ENCODE measurements at places on chromosomes 12 and 14.

DNA sequence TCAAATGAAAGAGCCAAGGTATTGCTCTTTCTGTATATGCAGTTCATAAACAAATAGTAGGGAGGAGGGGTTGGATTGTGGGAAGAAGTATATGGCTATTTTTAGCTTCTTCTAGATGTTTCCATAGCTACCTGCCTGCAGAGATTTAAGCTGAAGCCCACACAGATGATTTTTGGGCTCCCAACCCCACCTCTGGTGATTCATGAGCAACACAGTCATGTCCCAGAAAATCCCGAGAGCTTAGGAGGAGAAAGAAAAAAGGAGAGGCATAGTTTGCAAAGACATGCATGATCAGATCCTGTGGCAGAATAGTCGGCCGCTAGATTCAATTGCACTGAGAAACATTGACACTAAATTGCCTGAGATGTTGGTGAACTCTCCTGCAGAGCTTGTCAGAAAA, 13.8 kb downstream of the TESPA1 start:
- no peak for DNase-seq

- DNase-seq, result no peak
These were observed 73.2 kb downstream of the CEP83 start for GRCh38 chr12:94386422-94386821.

GRCh38 chr12:3218228-3219171, 141.3 kb downstream of the TSPAN9 start:
- no peak for DNase-seq

DNA sequence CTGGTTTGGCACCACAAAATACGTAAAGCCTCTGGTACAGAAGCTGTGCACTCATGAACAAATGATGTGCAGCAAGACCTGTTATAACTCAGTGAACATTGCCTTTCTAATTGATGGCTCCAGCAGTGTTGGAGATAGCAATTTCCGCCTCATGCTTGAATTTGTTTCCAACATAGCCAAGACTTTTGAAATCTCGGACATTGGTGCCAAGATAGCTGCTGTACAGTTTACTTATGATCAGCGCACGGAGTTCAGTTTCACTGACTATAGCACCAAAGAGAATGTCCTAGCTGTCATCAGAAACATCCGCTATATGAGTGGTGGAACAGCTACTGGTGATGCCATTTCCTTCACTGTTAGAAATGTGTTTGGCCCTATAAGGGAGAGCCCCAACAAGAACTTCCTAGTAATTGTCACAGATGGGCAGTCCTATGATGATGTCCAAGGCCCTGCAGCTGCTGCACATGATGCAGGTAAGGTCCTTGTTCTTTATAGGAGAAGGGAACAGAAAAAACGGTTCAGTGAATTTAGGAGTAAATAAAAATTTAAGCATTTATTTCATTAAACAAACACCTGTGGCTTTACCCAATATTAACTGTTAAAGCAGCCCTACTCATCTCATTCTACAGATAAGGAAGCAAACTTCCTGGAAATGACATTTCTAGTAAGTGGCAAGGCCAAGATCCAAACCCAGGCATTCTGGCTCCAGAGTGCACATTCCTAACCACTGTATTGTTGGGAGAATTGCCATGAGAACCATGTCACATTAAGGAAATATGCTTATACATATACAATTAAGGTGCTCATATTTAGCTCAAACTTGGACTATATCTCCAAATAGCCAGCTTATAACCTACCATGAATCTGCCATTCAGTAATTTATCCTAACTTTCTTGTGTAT, 11.7 kb downstream of the COCH start:
- DNase-seq, result no peak

DNA sequence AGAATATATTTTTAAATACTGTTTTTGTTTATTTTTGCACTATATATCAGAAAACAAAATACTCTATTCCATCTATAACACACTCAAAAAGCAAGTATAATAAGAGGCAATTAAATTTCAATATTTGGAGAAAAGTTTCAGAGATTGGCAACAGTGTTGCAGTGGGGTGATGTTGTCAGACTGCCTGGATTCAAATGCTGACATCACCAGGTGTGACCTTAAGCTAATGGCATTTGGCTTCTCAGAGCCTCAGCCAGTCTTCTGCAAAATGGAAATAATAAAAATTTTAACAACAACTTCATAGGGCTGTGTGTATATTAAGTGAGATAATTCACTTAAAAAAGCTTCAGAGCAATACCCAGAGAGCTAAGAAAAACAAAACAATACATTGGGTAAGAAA, 74.7 kb downstream of the TMTC1 start:
- no peak for DNase-seq

GRCh38 chr14:77094672-77095284, 3.3 kb upstream of the CIPC start:
- peak; percentile 37 for DNase-seq

DNA sequence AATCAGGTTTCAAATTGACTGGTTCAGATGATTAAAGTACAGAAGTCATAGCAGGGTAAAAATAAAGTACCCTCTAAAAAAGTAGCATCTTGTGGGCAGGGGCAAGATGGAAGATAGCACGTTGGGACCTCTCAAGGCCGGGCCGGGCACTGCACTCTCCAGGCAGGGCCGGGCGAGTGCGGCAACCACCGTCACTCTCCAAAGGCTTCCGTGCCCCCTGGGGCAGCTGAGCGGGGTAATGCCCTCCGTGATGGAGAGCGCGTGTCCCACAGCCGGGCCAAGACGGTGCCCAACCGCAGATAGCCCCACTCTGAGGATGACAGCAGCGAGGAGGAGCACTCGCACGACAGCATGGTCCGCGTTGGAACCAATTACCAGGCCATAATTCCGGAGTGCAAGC, 8.6 kb upstream of the PLXNC1 start:
- no peak for DNase-seq

- no peak for DNase-seq
These were observed 53.8 kb upstream of the USP44 start for GRCh38 chr12:95605087-95605486.

DNA sequence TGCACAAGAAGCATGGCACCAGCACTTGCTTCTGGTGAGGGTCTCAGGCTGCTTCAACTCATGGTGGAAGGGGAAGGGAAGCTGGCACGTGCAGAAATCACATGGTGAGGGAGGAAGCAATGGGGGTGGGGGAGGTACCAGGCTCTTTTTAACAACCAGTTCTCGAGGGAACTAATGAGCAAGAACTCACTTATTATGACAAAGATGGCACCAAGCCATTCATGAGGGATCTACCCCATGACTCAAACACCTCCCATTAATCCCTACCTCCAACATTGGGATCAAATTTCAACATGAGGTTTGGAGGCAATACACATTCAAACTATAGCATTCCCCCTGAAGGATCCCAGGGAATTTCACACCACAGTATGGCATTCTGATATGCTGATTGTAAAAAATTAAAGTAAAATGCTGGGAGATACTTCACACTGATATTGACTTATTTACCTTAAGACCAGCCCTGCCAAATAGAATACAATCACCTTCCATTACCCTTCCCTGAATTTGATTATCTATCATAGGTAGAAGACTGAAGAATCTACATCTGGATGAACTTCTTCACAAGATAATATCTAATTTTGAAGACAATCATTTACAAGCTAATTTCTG, 201.7 kb upstream of the PLXNC1 start:
- DNase-seq, result no peak

DNA sequence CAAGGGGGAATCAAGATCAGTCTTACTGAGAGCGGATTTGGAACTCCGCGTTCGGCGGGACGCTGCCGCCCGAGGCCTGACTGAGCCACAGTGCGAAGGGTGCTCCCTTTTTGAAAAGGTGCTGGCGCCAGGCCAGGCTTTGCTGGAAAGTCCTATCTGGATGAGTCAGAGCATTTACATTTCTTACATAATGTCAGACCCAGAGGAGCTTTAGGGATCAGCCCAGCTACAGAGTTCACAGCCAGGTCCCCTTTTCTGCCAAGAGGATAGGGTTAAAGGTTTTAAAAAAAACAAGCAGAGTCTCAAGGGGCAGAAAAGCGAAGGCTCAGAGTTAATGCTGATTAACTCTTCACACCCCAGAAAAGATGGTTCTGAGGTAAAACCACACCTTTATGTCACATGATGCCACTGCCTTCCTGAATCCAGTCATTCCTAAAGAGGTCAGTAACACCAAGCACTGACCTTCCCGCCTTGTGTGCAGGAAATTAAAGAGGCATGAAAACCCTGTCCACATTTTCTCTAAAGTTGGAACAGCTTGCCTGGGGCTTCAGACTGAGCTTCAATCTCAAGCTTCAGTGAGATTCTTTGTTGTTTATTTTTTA, 11.7 kb upstream of the FBXL14 start:
- peak; percentile 72 for DNase-seq

DNA sequence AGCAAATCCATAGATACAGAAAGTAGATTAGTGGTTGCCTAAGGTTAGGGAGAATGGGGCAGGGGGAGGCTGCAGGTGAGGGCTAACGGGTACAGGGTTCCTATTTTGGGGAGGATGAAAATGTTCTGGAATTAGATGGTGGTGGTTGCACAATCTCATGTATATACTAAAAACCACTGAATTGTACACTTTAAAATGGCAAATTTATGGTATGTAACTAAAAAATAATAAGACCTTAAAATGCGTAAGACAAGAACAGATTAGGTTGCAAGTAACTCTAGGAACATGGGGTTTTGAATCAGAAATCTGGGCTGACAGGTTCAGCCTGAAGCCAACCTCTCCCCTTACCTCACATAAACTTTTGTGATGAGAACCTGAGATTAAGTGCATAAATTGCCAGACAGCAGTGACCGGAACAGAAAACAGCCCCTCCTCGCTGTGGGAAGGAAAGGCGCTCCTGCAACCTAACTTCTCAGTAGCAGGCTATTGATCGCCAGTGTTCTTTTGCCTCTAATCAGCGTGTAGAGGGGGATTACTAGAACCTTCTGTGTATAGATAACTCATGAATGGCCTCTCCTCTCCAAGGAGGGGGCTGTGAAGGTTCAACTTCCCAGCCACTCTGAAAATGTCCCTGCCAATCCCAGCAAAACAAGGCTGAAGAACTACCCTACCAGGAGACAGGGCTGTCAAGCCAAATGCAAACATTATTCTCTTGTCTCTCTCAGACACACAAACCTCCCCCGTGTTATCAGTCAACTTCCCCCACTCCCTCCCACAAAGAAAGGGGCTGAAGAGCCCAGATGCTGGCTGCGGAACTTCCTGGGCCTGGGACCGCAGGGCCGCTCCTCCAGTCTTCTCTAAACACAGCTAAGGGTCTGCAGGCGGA, 1.9 kb downstream of the SSH1 start:
- no peak for DNase-seq

DNA sequence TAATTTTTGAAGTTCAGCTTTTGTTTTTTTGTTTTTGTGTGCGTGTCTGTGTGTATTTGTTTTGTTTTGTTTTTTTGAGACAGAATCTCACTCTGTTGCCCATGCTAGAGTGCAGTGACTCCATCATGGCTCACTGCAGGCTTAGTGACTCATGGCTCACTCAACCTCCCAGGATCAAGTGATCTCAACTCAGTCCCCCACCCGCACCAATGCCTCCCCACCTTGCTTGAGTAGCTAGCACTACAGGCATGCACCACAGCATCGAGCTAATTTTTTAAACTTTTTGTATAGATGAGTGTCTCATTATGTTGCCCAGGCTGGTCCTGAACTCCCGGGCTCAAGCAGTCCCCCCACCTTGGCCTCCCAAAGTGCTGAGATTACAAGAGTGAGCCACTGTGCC, 981.4 kb downstream of the BCL11B start:
- DNase-seq, result no peak

DNA sequence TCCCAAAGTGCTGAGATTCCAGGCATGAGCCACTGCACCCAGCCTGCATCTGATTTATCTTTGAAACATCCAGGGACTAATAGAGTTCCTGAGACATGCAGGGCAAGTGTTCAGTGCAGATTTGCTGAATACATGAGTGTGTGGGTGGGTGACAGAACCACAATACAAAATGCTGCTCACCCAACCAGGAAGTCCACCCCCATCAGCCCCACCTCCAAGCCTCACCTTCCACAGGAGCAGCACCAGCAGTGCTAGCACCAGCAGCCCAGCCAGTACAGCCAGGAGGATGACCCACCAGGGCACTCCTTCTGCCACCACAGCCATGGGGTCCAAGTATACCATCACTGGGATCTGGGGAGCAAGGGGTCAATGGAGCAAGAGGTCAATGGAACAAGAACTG, 20.0 kb downstream of the ITGA7 start:
- DNase-seq, result no peak

GRCh38 chr12:24821691-24822090, 127.2 kb downstream of the BCAT1 start:
- no peak for DNase-seq

DNA sequence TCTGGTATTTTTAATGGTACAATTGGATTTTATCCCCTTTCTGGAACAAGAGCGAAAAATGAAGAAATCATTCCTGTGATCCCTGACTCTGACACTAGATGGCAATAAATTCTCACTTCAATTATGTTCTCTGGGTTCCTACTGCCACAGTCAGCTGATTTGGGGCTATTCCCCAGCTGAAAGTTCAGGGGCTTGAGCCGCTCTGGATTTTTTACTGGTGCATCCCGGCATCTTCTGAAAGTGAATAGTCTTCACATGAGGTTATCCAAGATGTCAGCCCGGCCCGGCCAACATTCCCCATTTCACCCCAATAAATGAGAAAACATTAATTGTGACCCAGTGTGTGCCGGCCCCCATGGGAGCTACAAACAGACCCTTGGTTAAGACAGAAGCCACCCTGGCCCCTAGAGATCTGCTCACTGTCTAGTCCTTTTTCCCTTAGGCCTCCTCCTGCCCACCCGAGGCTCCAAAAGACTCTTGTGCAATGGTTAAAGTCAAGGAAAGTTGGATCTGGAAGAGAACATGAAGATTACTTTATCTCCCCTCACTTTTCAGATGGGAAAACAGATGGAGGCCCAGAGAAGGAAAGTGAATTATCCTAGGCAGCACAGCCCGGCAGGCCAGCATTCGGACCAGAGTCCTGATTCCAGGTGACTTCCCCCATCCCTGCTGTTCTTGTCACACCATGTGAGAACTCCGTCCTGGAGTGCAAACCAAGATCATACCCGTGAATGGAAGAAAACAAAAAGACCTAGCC, 20.8 kb downstream of the CKAP4 start:
- no peak for DNase-seq

GRCh38 chr14:104774453-104775072, 21.0 kb downstream of the AKT1 start:
- no peak for DNase-seq

DNA sequence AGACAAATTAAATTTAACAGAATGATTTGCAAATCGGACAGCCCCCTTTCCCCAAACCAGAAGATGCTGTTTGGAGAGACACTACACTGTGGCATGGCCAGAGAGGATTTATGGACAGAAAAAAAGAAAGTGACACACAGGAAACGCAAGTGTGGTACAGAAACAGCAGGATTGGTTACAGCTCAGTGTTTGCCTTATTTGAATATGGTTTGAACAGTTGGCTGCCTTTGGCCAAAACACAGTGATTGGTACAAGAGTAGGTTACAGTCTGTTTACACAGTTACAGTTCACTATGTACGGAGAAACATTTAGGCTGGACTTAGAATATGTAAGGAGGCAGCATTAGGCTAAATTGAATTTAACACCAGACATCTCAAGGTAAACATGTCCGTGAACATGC, 335.3 kb downstream of the NPAS3 start:
- DNase-seq, result no peak

DNA sequence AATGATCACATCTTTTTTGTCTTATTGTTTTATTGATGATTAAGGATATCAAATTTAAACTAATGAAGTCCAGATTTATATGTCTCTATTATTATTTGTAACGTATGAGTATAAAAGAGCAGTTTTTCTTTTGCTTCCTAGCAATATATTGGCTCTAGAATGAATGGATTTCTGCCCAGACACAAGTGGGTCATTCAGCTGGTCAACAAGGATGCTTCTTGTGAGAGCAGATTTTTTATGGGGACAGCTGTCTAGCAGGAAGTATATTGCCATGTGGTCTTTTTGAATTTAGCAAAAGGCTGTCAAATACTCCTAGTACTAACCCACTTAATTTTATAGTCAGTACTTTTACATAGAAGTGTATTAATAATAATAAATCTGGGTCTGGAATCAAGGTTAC, 1071.1 kb upstream of the FLRT2 start:
- DNase-seq, result no peak

All from stimulated activated CD4-positive, alpha-beta T cell treated with anti-CD3 and anti-CD28 coated beads, Interleukin-1b, Interleukin-23, amount 100 ng/mL, for 1 hour (primary cell).